Neural progenitor cell (in vitro differentiated cells): ENCODE measurements at places on chromosomes 3 and 15.

GRCh38 chr15:74809956-74810355 lies 2.7 kb upstream of the LMAN1L start:
- DNase-seq, result no peak

DNA sequence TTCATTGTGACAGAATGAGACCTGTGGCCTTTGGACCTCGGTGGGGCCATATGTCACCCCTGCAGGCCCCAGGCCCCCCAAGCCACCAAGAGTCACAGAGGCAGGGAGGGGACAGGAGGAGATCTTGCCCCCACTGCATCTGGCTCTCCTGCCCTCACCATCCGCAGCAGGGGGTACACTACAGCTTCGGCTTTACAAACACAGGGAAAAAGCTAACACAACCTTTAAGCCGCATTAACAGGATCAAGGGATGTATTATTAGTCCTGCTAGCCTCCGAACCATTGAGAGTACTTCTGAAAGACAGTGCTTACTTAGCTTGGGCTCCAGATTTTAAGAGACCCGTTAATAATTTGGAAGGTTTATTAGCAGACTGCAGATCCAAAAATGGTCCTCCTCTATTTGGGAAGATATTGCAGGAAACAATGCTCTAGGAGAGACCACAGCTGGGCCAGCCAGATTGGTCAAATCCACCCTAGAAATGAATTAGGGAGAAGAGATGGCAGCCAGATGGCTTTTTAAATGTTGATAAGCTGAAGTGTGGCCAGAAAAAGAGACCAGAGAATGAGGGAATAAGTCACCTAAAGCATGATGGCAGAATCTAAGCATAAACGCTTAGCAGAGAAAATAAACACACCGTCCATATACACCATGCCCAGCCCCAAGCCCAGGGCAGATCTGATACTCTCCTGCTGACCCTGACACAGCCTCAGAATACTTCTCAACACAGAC lies 31.5 kb downstream of the SRGAP3 start:
- peak; percentile 73 for DNase-seq

DNA sequence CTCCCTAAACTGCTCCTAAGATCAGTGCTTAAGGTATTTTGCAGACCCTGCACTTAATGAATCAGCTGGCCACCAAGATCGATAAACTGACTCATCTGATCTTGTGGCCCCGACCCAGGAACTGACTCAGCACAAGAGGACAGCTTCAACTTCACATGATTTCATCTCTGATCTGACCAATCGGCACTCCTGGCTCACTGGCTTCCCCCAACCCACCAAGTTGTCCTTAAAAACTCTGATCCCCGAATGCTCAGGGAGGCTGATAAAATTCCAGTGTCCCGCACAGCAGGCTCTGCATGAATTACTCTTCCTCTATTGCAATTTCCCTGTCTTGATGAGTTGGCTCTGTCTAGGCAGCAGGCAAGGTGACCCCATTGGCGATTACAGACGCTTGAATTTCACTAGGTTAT lies 13.5 kb downstream of the HTR3E start:
- DNase-seq, result peak; percentile 3

DNA sequence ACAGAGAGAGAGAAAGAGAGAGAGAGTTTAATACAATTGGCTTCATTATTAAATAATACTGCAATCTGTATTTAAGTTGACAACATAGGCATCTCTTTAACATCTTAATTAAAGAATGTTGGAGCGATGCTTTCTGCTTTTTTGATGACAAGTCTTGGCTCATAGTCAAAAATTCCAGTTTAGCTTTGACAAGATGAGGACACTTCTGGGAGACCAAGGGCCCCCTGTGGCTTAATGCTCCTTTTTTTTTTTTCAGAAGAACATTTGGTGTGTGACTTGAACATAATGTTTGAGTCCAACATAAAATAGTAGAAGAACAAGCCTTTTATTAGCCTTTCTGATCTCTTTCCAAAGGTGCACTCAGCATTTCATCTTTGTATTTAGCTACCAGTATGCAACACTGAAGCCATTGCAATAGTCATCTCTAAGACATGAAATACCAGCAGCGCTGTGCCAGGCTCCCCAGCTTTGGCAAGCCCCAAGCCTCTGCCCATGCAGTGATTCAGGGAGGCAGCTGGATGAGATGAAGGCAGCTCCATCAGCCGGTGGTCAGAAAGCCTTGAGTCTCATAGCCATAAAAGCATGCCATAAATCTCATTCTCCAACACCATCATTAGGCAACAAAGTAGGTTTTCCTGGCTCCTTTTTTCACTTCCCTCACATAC lies 349.4 kb upstream of the SEMA6D start:
- no peak for DNase-seq
